Cerebellum (tissue), 4 donors: ENCODE measurements at places on chromosomes 13 and 19. TPM values are rescaled to one million over a fixed set of nuclear protein-coding genes. Genes with fewer than 3 reads are reported as not detected.

DNA sequence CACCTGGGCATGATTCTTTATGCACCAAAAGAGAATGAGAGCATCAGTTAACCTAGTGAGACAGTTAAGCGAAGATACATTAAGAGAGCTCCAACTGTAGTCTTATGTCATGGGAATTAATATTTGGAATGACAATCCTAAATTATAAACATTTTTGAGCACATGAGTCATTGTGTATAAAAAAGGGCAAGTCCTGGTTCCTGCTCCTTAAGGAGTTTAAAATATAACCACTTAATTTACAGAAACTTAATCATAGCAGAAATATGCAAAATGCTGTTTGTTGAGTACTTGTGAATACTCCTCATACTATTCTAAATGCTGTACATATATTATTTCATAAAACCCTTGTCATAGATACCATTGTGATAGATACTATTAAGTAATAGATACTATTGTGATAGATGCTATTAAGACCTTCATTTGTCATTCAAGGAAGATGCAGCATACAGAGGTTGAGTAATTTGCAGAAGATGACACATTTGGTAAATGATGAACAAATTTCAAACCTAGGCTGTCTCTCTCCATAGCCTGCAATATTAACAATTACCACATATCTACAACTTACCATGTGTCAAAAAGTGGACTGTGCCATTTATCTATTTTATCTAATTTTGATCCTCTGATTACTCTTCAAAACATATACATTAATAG, 301.0 kb downstream of the TBC1D4 start:
- DNase-seq, result no peak

DNA sequence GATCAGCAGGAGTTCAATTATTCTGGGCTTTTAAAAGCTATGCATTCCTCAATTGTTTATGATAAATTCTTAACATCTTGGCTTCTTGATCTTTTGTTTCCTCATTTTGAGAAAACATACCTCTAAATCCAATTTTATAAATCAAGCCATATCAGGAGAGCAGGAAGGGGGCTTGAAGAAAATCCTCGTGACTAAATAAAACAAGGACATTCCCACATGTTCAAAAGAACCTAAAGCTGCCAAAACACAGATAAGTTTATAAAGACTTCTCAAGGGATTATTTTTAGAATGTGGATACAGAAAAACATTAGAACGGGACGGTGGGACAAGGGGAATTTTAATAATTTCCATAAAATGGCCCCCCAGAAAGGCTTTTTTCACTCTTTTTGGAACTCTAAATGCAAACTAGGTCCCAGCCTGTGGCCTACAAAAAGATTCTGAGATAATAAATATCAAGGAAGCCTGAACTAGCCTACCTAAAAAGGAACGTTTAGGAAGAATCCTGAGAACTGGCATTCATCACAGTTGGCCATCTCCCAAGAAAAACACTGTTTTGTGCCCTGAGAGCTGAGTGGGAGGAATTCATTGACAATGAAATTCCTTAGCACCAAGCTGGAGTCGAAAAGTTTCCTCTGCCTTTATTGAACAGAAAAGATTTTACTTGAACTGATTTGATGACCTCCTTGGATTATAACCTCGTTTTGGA, 30.1 kb downstream of the ZAR1L start:
- no peak for DNase-seq

The LRG1 gene
- 1.2 TPM for total RNA-seq

The IGFL4 gene
- total RNA-seq, result 1.5 TPM
